ENCODE measurements at places on chromosomes 4 and X. TPM values are rescaled to one million over a fixed set of nuclear protein-coding genes. Genes with fewer than 3 reads are reported as not detected.

DNAAF6 gene
- not detected for total RNA-seq

FGFBP2 gene
- not detected for total RNA-seq

CXCL11 gene
- 0.07 TPM for total RNA-seq

MAD2L1 gene
- 43.0 TPM for total RNA-seq

BMX gene
- total RNA-seq, result 0.07 TPM

CXCR3 gene
- not detected for total RNA-seq

RHOH gene
- total RNA-seq, result not detected

GPRIN3 gene
- total RNA-seq, result not detected

RAB39B gene
- total RNA-seq, result not detected

GC gene
- total RNA-seq, result not detected

TMEM31 gene
- total RNA-seq, result not detected

MSX1 gene
- total RNA-seq, result 0.14 TPM

AP1AR gene
- 14.2 TPM for total RNA-seq

AMBN gene
- not detected for total RNA-seq

PCDH10 gene
- total RNA-seq, result under 0.01 TPM

SGCB gene
- total RNA-seq, result 6.2 TPM

MED28 gene
- total RNA-seq, result 4.5 TPM

MAGEA10 gene
- total RNA-seq, result not detected

MAGEA1 gene
- not detected for total RNA-seq

SCD5 gene
- 26.2 TPM for total RNA-seq

RENBP gene
- total RNA-seq, result 0.09 TPM

PLP1 gene
- total RNA-seq, result not detected

Measured in airway epithelial cell (primary cell).